ENCODE measurements at places on chromosomes 16 and 17.
A peak's percentile ranks its signal among the peaks of the same experiment; 100 is the strongest.

DNA sequence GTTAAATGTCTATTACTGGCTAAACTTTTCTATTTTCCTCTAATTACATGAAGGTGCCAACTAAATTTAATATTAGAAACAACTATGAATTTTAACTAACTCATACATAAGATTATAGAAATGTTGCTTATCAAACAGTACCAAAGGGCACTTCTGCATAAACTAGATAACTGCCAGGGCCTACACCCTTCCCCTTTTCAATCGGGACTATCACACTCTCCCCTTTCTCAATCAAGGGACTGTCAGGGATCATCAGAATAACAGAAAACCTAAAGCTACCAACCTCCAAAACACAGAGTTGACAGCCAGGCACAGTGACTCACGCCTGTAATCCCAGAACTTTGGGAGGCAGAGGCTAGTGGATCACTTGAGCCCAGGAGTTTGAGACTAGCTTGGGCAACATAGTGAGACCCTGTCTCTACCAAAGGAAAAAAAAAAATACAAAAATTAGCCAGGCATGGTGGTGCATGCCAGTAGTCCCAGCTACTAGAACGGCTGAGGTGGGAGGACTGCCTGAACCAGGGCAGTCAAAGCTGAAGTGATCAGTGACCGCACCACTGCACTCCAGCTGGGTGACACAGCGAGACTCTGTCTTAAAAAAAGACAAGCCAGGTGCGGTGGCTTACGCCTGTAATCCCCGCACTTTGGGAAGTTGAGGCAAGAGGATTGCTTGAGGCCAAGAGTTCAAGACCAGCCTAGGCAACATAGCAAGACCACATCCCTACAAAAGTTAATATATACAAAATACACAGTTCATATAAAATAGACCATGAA lies 3.2 kb upstream of the PHLPP2 start:
- no peak for DNase-seq

DNA sequence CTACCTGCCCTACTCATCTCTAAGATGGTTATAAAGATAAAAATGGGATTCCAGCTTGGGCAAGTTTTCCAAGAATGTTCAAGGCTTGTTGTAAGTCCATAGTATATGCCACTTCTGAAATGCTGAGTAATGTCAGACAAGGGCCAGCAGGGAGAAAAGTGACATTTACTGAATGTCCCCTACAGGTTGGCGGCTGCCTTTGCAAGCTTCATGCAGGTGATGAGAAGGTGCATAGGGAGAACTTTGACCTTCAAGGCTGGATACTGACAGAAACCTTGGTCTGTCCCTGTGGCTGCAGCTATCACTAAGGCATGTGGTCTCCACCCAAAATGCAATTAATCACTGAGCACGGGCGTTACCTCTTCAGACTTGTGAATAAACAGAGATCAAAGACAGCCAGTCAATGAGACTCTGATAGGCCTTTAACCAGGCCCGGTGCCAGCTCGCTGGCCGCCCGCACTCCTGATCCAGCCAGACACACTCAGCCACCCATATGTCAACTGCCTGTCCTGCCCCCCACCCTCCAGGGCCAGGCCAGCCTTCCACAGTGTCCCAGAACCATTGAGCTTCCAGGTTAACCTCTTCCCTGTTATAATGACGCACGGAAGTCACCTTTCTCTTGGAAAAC lies 26.8 kb upstream of the AXIN2 start:
- no peak for DNase-seq

GRCh38 chr17:5583426-5584382 lies 605 bp downstream of the NLRP1 start:
- DNase-seq, result no peak

DNA sequence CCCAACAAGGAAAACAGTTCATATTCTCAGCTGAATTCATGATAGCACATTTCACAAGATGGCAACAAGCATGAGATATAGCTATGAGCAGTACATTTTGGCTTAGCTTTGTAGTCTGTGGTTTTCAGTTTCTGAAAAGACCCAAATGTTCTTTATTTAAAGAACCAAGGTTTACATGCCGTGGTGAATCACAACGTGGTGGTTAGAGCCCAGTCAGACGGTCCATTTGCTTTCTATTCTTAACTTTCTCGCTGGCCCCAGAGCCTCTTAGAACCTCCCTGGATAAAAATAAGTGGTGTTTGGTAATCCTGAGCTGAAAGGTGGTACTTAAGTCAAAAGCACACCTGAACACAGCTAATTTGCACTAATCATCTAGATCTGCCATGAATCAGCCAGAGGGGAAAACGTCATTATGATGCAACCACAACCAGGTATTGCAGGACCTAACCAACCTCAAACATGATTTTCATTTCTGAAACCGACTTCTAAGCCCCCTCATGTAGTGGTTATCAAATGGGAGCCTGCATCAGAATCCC lies 18.6 kb upstream of the HAPSTR1 start:
- DNase-seq, result no peak

- no peak for DNase-seq
Observed at GRCh38 chr17:5203178-5203907, 11.7 kb upstream of the ZNF594 start.

GRCh38 chr16:55021595-55022475 lies 91.2 kb downstream of the IRX5 start:
- DNase-seq, result no peak

DNA sequence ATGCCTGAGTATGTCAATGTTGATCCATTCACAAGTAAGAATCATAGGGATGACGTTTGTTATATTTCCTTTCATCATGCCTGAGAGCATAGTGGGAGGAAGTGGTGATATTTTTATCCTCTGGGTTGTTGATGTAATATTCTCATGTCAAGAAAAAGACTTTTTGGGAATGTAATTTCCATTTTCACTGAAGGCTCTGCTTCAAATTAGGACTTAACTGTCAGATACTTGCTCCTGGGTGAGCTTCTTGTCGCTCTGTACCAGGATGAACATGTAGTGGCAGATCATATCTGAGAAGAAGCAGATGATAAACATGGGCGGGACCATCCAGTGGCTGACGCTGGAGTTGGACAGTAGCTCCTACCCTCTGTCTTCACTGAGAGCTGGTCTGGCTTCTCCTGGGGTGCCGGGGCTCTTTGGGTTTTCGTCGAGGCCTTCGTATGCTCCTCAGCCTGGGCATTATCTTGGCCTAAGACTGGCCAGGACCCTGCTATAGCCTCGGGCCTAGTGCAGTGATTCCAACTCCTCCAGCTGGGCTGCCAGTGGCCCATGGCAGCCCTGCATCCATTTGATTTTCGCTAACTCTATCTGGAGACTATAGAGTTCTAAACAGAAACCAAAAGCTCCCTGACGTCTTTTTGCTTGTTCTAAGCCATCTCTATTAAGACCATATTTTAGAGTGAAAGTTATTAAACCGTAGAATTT lies 19.7 kb downstream of the CYB5B start:
- DNase-seq, result no peak

- peak; percentile 74 for DNase-seq
Observed at GRCh38 chr16:8674413-8675022, at the start of gene ABAT. Gene ABAT (plus strand): TSS chr16:8674617. CDS start chr16:8735740, 61,123 bp downstream.

GRCh38 chr17:50208611-50209061 lies 7.2 kb upstream of the COL1A1 start:
- no peak for DNase-seq

- no peak for DNase-seq
Observed at GRCh38 chr16:12637002-12637401, 166.7 kb downstream of the CPPED1 start.

DNA sequence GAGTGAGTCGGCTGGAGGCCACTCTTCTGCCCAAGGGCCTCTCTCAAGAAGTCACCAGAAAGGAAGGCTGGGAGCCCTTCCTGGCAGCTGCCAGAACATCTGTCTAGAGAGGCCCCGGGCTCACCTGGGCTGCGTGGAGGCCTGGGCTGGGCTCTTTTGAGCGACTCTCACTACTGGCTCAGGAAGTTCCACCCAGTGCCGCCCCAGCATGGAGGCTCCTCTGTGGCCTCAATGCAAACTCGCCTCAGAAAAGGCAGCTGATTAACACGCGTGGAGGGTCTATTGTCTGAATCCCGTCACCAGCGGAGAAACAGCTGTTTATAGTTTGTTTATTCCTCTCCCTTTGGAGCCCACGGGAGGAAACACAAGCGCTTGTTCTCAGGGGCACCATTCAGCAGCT lies 25.3 kb downstream of the XYLT1 start:
- DNase-seq, result no peak

GRCh38 chr17:81027591-81028505 lies 7.1 kb upstream of the BAIAP2 start:
- DNase-seq, result no peak

DNA sequence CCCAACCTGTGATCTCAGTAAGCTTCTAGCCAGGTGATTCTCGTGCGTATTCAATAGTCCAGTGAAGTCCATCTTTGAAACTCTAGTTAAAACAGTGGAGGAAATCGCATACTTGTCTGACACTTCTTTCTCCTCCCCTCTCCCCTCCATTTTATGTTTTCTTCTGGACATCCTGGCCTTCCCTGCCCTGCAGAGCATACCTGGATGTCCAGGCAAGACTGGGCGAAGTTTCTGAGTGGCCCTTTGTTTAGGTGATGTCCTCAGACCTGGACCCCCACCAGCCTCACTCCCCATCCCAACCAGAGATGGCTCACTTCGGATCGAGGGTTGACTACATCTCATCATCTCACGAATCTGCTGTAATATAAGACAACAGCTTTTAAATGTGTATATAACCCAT lies 65.7 kb downstream of the CCDC182 start:
- no peak for DNase-seq

GRCh38 chr17:3167574-3167973 lies 29.7 kb upstream of the OR1A2 start:
- DNase-seq, result no peak

- no peak for DNase-seq
Observed at GRCh38 chr17:51434434-51435170, 174.3 kb downstream of the UTP18 start.

DNA sequence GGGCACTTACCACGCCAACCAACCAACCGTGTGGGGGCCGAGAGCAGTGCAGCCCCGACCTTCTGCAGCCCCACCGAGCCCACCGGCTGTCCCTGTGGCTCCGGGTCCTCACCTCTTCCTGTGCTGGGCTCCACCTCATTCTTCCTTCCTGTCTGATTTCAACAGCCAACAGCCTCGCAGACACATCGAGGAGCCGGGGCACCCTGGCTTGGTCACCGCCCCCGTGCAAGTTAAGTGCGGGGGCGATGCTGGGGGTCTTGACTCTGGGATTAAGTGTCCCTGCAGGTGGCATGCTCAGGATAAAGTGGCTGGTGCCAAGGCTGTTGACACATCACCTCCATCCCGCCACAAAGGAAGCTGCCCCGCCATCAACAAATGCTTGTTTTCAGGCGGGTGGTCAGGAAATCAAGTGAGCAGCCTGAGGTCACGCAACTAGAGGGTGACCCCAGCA lies at the start of gene NLRC3:
Gene NLRC3, minus strand, starts transcription at position 102 of the 451 bp plus-strand sequence. CDS start 12,367 bp downstream, outside the sequence.
- no peak for DNase-seq

- no peak for DNase-seq
Observed at GRCh38 chr17:6449307-6449706, 5.1 kb downstream of the PIMREG start.

All from NCI-H2227 treated with DMSO at 0.1 percent for 48 hours (cell line).